ENCODE measurements at places on chromosomes 3 and 15.
A peak's percentile ranks its signal among the peaks of the same experiment; 100 is the strongest.

DNA sequence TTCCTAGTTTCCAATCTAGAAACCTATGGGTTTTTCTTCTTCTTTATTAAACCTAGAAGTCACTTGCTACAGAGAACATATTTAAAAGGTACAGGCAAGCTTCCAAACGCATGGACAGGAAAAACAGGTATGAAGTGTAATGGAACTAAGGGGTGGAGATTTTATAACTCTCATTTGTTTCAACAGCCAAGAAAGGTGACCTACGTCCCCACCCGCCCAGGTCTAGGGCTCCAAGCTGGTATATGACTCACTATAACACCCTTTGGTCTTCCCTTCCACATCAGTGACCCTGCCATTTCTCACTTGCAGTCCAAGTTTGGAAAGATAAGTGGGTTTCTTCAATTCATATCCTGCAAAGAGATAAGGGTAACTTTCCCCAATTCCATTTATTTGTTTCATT is 6.0 kb upstream of the LIPH start:
- DNase-seq = no peak

DNA sequence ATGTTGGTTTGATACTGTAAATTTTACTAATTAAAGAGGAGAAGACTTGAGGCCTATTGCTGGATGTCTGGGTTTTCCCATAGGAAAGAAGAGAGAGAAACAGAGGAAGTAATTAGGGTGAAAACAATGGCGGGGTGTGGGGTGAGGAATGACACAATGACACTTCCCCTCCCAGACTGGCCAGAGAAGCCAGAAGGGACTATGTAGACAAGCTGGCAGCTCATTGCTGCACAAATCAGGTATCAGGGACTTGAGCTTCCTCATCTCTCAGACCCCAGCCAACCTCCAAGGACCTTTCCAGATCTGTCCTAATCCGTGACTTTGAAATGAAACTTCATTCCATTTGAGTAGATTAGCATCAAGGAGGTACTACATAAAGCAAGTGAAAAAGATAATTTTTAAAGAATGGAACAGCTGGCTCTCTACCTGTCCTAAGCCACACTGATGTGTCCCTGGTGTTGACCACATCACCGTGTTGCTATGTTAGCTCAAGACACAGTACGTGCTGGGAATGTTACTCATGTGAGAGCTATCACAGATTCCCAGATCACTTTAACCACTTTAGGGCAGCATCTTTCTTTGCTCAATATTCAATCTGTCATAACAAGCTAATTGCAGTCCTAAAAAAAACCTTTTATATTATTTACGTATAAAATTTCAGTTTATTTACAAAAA is 22.2 kb downstream of the TMEM212 start:
- DNase-seq = no peak

- DNase-seq = no peak
Observed at GRCh38 chr15:79773128-79773527, 123.7 kb downstream of the MTHFS start.

- no peak for DNase-seq
Observed at GRCh38 chr15:73886717-73887345, 13.5 kb downstream of the TBC1D21 start.

DNA sequence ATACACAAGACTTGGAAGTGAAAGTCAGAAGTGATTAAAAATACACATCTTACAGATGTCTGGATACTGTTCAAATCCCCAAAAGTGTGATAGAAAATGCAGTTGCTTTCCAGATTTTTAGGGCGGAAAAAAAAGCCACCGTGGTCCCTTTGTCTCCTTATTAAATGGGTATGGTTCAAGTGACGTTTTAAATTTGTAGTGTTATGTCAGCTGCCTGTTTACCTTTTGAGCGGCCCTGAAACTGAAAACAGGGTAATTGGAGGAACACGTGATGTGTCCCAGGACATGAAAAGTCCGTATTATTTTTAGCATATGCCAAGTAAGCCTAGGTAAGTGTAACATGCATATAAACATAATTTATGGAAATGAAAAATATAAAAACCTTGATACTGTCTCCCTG is 109.0 kb upstream of the PDZRN3 start:
- DNase-seq = no peak

DNA sequence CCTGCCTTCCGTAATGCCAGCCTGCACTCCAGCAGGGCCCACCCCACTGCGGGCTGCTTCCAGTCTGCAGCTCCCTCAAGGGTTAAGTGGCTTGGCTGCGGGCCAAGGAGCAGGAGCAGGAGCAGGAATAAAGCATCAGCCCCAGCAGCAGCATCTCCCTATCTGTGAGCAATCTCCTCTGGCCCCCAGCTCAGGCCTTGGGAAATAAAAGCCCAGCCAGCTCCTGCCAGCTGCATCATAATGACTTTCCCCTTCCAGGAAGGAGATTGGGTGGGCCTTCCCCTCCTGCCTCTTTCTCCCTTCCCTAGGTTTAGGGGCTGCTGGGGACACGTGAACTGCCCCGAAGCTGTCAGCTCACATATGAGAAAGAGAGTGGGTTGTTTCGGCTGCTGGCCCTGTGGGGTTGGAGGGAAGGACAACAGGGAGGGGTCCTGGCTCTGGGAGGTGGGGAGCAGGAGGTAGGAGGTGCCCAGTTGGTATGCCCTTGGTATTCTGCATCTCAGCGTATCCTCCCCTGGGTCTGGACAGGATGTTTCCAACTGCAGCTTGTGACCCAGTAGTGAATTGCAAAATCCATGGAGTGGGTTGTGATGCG is 34.6 kb upstream of the FGD5 start:
- no peak for DNase-seq

- DNase-seq = peak; percentile 50
Observed at GRCh38 chr15:67146875-67147381, 81.5 kb downstream of the SMAD3 start.

GRCh38 chr3:150545419-150546225 is 674 bp downstream of the SERP1 start:
- DNase-seq = peak; percentile 67

DNA sequence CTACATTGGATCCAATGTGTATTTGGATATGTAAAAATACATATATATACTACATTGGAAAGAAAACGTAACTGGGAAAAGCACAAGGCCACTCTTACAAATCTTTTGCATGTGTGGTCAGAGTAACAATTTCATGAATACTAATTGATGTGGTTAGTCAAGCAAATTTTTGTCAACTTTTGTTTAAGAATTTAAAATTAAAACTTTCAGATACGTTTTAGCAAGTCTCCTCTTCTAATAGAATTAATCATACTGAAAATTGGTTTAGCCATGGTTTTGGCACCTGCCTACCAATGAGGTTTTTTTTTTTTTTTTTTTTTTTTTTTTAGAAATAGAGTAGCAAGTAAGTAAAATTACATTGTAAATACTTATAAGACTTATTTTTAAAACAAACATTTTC is 153.0 kb upstream of the CGNL1 start:
- no peak for DNase-seq

DNA sequence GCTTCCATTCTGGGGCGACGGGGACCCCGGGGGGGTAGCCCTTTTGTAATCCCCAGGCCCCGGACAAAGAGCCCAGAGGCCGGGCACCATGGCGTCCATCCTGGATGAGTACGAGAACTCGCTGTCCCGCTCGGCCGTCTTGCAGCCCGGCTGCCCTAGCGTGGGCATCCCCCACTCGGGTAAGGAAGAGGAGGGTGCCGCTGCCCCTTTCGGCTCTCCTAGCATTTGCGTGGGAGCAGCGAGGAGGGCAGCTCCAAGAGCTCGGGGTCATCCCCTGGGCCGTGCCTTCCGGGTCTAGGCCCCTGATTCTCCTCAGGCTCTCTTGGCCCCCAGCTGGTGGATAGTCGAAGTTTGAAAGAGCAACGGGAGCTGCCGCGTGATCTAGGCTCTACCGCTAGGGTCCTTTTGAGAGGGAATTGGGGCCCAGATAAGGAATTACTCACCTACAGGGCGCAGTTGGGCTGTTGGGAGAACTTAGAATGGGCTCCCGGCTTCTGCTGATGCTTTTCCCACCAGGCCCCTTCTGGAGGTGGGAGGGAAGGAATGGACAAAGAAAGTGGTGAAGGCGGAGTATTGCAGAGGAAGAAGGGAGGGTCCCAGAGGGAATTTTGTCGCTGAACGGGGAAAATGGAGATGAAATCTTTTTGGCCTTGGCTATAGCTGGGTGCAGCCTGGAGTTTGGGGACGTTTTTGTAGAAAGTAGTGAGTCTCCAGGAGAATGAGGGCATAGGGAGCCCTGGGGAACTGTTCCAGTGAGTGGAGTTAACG is 615 bp downstream of the VPS18 start:
- peak; percentile 78 for DNase-seq

- no peak for DNase-seq
Observed at GRCh38 chr3:110966966-110967663, 104.5 kb upstream of the NECTIN3 start.

DNA sequence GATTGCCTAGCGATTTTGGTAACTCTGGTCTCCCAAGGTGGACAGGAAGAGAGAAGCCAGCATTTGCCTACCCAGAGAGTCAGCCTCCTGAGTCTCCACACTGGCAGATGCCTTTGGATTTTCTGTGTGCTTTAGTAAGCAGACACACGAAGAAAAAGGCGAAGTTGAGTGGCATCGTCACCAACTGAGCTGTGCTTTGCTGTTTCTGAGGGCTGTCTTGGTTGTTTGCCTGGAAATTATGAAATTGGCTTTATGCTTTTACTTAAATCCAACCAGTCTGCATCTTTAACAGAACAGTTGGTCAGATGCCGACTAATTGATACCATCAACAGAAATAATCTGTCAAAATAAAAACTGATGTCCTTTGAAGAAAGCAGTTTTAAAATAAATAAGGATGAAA is 56.0 kb downstream of the CACNA2D3 start:
- DNase-seq = no peak

DNA sequence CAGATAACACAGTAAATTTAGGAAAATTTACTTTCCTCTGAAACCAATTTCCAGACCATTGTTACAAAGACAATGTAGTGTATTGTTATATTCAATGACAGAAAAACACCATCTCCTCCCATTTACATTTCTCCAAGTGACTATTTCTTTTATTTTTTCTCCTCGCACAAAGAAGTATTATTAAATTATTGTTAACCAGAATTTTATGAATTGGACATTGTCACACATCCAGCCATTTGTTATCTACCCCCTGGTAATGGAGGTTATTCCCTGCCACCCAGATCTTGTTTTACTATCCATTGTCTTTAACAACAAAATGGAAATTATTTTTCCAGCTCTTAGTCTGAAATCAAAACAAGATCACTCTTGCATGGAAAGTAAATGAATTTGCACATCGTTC is 511.3 kb downstream of the FGF12 start:
- no peak for DNase-seq

DNA sequence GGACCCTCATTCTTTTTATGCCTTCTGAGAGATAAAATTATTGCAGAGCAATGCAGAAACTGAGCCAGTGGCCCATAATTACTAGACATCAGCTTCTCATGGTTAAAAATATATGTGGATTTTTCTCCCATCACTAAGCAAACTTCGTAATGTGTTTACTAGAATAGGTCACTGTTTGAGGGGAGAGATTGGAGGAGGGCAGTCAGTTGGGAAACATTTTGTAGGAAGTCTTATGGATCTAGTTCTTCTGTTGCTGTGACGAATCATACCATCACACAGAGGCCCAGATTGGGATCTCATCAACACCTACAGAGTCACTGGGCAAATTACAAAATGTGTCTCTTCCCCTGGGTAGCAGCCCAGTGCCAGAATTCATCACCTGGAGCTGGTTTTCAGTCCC is 81.4 kb downstream of the PDE8A start:
- no peak for DNase-seq

DNA sequence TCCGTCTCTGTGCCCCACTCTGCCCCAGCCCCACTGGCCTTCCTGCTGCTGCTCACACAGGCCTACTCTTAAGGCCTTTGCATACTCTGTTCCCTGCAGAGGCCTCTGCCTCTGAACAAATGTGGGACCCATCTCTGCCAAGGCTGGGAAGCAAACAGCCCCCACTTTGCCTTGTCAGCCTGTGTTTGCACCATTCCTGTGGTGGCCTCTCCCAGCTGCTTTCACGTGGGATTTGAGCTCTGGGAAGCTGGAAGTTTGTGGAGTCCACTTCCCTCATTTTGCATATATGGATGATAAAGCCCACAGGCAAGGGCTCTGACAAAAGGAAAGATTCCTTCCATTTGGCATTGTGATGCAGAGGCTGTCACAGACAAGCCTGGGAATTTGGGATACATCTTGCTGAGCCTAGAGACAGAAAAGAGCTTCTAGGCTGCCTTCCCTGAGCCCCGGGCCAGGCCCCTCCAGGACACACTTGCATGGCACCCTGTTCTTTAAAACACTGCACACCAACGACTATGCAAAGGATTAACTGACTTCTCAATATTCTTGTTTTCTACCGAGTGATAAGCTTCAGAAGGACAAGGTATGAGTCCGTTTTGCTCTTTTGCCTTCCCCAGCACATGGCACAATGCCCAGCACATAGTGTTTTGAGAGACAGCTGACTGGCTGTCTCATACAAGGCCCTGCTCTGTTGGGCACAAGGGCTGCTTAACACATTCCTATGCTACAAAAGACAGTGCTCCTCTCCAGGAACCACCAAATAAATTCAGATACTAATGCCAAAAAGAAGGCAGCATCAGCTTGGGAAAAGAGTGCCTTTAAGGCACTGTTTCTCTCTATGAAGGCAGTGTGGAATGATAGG is 120.7 kb upstream of the TOPAZ1 start:
- no peak for DNase-seq

DNA sequence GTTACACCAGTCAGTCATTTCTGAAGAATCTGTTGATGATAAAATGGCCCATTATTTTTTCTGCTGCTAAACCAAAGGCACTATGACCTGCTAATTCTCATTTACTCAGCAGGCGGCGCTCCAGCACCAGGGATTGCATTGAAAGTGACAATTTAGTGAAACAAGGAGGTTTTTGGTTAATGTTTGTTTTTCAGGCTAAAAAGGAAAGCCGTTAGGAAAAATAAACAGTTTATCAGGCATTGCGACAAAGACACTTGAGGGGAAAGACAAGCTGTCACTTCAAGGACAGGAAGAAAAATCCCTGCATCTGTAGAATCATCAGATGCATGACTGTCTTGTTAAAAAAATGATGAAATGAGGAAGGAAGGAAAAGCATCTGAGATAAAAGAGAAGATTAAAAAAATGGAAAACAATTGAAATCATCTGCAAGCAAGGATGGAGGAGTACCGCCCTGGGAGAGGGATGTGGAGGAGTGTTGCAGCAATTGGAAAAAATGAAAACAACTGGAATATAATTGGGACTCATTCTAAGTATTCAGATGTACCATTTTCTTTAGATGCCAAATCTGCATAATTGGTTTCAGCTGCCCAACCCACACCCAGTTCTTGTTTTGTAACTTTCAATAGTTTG is 54.0 kb downstream of the NR1D2 start:
- peak; percentile 47 for DNase-seq

GRCh38 chr15:60535743-60536142 is 56.8 kb upstream of the ICE2 start:
- no peak for DNase-seq

GRCh38 chr3:131532645-131533044 is 29.9 kb upstream of the MRPL3 start:
- DNase-seq = no peak

GRCh38 chr3:140011611-140012277 is 76.8 kb downstream of the CLSTN2 start:
- DNase-seq = no peak

GRCh38 chr3:39971559-39972031 is 162.2 kb downstream of the MYRIP start:
- no peak for DNase-seq
